ENCODE measurements at places on chromosomes 1 and 21.

- no peak for DNase-seq
Measured at GRCh38 chr21:41769521-41769920, 2.7 kb upstream of the RIPK4 start.

- no peak for DNase-seq
Measured at GRCh38 chr1:3714284-3714741, 37.9 kb upstream of the CCDC27 start.

DNA sequence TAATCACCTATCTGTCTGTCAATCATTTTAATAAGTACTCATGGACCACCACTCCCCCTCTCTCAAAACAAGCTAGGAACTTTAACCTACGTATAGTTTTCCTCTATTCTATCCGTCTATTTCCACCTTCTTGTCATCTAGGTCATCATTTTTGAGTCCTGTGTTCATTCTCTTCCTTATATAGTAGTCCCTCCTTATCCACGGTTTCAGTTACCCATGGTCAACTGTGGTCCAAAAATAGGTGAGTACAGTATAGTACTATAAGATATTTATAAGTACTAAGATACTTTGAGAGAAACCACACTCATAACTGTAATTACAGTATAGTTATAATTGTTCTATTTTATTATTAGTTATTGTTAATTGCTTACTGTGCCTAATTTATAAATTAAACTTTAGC lies 7.5 kb downstream of the PKN2 start:
- no peak for DNase-seq

DNA sequence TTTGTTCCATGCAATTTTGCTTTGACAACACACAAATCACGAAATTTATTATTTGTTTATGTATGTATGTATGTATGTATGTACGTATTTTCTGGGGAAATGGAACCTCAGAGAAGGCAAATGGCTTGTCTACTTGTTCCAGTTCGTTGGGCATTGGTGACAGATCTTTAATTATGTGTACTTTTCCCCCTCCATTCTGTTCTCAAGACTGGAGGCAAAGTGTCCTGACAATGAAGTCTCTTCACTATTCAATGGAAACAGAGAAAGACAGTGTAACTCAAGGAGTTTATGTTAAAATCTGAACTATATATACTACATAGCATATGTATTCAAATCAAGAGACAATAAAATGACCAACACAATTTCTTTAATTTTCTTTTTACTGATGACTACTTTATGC lies 245.7 kb upstream of the PTBP2 start:
- no peak for DNase-seq

DNA sequence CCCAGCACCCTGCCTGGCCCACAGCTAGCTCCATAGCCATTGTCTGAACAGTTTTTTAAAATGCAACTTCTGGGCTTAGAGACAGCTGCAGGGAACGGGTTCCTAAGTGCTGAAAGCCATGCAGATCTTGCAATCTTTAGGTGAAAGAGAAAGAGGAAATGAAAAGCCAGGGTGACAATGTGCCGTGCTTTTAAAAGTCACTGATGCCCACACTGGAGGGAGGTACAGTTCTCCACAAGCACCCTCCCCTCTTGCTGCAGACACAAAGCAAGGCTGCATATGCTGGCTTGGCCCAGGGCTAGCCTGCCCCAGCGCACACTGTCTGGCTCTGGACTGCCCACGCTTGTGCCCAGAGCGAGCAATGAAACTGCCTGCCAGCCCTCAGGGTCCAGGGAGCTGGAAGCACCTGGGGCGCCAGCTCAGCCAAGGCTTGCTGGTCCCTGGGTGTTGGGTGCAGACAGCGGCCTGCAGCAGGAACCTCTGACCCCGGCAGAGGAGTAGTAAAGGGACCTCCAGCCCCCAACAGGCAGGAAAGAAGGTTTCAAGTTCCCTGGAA lies 70.4 kb downstream of the AJAP1 start:
- no peak for DNase-seq

DNA sequence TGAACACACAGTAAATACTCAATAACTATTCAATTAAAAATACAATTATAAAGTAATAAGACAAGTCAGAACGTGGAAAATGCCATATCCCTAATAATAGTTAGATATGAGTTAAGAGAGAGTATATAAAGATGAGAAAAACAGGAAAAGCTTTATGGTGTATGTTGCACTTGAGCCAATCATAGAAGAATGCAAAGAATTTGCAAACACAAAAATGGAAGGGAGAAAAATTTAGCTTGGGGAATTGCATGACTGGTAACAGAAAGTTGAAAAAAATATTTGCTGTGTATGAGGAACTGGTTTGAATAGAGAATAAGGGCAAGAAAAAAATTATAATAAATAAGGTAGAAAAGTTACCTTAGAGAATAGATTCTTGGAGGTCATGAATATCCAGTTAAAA lies 739.6 kb upstream of the CXADR start:
- DNase-seq, result no peak
